ENCODE measurements at places on chromosomes 5 and 9.

DNA sequence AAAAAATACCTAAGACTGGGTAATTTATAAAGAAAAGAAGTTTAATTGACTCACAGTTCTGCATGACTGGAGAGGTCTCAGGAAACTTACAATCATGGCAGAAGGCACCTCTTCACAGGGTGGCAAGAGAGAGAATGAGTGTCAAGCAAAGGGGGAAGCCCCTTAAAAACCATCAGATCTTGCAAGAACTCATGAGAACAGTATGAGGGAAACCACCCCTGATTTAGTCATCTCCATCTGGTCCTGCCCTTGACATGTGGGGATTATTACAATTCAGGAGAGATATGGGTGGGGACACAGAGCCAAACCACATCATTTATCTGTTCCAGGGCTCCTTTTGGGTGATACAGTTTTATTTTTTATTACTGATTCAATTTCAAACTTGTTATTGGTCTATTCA, 23.2 kb upstream of the ADAMTS16 start:
- DNase-seq = no peak

- DNase-seq = no peak
Measured at GRCh38 chr5:91535499-91535898, 152.4 kb upstream of the ARRDC3 start.

GRCh38 chr9:69397384-69398214, 72.6 kb downstream of the ENTREP1 start:
- DNase-seq = no peak

- no peak for DNase-seq
Measured at GRCh38 chr9:1738511-1739100, 276.5 kb upstream of the SMARCA2 start.

- DNase-seq = no peak
Measured at GRCh38 chr9:121889990-121890563, 203.0 kb downstream of the TTLL11 start.

Data from NCI-H524 treated with DMSO at 0.1 percent for 48 hours (cell line).